ENCODE measurements at places on chromosomes 3 and 15. TPM values are rescaled to one million over a fixed set of nuclear protein-coding genes. Genes with fewer than 3 reads are reported as not detected.

- DNase-seq, result peak; percentile 16
Measured at GRCh38 chr3:43773273-43774094, 82.7 kb downstream of the ABHD5 start.

Gene TNFSF10
- 1.3 TPM for total RNA-seq

Gene CCR1
- not detected for total RNA-seq

Gene TM4SF18
- total RNA-seq, result under 0.01 TPM

- DNase-seq, result peak; percentile 65
Measured at GRCh38 chr3:139533781-139534454, 5.6 kb downstream of the RBP1 start.

Gene HTR3E
- total RNA-seq, result not detected

Gene ARNT2
- total RNA-seq, result 14.7 TPM

Gene SERPINI2
- total RNA-seq, result not detected

GRCh38 chr3:43810797-43811196, 120.1 kb downstream of the ABHD5 start:
- no peak for DNase-seq

Gene RETNLB
- not detected for total RNA-seq

Gene CYP1A2
- total RNA-seq, result not detected

- DNase-seq, result peak; percentile 8
Measured at GRCh38 chr3:155934230-155934629, 63.8 kb downstream of the GMPS start.

DNA sequence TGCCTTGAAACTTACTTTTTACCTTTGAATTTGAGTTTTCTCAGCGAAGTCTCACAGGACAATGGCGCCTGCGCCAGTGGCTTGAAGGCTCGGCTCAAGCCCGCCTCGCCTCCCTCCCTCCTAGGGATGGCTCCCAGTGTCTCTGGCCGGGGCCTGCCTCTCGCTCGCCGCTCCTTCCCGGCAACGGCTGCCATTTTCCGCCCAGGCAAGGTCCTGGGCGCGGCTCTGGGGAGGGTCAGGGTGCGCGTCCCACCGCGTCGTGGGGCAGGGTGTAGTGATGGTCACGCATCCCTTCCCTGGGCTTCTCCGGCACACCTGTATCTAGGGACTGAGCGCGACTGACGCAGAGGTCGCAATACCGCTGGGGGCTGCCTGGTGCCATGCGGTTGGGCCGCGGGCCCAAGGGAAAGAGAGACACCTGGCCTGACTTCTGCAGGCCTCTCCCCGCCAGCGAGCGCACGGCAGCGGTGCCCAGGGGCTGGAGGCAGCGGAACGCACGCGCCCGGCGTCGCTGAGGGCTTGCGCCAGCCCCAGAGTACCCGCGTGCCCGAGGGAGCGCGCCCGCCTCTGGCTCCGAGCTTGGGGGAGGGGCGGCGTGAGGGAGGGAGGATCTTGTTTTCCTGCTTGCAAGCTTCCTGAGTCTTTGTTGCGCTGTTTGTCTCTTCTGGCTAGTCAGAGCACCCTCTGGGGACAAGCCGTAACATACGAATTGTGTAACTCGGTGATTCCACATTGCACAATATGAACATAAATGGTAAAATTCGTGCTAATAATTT, 20.7 kb upstream of the FEM1B start:
- peak; percentile 68 for DNase-seq

DNA sequence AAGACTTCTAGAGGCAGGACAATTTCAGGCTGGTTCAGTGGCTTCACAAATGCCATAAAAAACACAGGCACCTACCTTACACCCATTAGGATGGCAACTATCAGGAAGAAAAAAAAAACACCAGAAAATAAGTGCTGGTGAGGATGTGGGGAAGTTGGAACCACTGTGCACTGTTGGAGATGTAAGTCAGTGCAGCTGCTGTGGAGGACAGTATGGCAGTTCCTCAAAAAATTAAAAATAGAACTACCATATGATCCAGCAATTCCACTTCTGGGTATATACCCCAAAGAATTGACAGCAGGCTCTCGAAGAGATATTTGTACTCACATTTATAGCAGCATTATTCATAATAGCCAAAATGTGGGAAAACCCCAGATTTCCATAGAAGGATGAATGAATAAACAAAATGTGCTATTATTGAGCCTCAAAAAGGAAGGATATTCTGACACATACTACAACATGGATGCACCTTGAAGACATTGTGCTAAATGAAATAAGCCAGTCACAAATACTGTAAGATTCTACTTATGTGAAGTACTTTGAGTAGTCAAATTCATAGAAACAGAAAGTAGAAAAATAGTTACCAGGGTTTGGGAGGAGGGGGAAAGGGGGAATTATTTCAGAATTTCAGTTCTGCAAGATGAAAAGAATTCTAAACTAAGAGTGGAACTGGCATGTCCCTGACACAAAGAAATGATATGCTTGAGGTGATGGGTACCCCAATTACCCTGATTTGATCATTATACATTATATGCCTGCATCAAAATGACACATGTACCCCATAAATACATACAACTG, 40.9 kb downstream of the NR1D2 start:
- no peak for DNase-seq

GRCh38 chr15:93709708-93710107, 521.7 kb upstream of the MCTP2 start:
- DNase-seq, result no peak

- DNase-seq, result peak; percentile 75
Measured at GRCh38 chr15:75840659-75841058, 2.6 kb upstream of the UBE2Q2 start.

Gene SLC25A36
- 70.3 TPM for total RNA-seq

DNA sequence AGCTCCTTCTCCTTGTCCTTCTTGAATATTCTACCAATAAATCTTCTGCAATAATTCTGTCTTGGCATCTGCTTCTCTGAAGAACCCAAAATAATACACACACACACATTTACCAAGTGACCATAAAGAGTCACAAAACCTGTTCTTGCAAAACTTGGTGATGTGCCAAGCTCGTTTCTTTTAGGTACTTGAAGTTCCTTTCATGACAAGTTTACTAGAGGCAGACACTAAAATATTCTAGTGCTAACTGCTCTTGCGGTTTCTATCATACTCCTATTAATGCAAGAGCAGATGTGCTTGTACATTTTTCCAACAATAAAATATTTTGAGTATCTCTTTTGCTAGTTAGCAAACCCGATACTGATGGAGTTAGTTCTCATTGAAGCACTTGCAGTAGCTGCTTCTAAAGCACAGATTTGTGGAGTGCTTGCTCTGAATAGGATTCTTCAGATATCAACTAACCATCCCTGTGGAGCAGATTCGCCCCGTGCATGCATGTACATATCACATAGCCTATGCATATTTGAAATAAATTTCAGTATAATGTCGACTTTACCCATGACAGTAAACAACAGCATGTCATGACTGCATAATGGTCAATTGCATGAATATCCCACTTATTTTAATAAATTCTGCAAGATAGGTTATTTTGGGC, 23.2 kb downstream of the HHLA2 start:
- DNase-seq, result no peak

Gene PLSCR1
- total RNA-seq, result 11.7 TPM

Gene KLHL6
- not detected for total RNA-seq

DNA sequence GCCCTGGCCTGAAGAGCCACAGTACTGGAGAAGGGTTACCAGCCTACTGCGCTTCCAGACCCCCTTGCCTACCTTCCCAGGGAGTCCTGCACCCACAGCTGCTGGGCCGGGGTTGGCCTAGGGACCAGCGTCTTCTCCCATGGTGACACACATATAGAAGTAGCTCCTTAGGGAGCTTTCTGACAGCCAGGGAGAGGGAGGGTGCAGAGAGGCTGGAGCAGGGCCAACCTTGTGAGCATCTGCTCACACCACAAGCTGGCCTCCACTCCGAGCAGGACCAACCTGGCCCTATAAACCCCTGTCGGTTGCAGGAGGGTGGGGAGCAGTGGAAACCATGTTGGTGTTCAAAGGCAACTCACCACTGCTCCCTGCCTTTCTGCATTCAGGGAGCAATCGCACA, 35.2 kb downstream of the SRPRB start:
- no peak for DNase-seq

Gene DUOXA2
- not detected for total RNA-seq
